ENCODE measurements at places on chromosomes 2 and 18. TPM values are rescaled to one million over a fixed set of nuclear protein-coding genes. Genes with fewer than 3 reads are reported as not detected.
A peak's percentile ranks its signal among the peaks of the same experiment; 100 is the strongest.

GRCh38 chr18:8003878-8004675 lies 437.0 kb downstream of the PTPRM start:
- no peak for DNase-seq

Gene SCYGR7
- total RNA-seq = not detected

Gene CD8B2
- 0.19 TPM for total RNA-seq

- DNase-seq = no peak
Observed at GRCh38 chr18:50826027-50826426, 6.2 kb upstream of the MRO start.

DNA sequence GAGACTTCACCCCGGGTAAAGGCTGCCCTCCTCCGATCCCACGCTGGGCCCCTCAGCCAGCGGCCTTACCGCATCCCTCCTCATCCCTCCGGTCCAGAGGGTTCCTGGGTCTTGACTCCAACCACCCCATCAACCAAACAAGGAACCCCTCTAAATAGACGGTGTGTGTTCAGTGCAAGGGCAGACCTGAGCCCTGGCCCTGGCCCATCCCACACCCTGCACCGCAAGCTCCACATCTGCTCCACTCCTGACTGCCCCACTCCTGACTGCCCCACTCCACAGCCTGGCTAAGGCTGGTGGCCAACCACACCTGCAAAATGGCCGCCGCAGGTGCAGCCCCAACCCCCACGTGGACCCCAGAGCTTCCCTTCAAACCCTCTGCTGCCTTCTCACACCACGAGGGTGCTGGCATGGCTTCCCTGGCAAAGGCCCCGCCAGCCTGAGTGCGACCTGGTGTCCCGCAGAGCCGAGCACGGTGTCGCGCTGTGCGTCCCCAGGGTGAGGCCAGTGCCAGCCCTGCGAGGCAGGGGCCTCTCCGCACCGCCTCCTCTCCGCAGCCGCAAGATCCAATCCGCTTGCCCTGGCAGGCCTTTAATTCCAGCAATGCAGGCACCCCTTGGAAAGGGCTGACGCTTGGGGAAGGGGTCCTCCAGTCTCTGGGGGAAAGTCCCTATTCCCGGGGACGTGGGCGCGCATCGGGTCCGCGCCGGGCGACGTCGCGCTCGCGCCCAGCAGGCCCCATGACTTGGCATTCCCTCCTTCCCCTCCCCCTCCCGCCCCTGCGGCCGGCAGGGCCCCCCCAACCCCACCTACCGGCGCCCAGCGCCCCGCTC lies 1.5 kb downstream of the KIF1A start:
- no peak for DNase-seq

- no peak for DNase-seq
Observed at GRCh38 chr2:241900251-241901017, 30.9 kb downstream of the RTP5 start.

- DNase-seq = no peak
Observed at GRCh38 chr2:23454501-23455120, 69.6 kb downstream of the KLHL29 start.

DNA sequence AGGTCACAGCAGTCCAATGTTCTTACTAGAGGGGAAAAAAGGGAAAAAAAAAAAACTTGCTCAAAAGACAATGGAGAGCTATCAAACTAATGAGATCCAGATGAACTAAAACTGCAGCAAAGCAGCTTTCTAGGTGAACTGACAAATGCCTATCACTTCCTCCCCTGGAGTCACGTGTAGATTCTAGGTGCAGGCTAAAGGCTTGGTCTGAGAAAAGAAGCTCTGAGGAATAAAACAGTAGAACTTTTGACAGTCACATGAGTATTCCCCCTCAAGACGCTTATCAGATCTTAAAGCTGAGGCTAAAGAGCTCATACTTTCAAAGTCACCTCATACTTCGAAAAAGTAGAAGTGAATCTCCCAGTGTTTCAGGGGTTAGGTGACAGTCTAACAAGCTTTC lies 42.3 kb downstream of the SMAD2 start:
- DNase-seq = no peak

Gene CABYR
- total RNA-seq = 1.00 TPM

DNA sequence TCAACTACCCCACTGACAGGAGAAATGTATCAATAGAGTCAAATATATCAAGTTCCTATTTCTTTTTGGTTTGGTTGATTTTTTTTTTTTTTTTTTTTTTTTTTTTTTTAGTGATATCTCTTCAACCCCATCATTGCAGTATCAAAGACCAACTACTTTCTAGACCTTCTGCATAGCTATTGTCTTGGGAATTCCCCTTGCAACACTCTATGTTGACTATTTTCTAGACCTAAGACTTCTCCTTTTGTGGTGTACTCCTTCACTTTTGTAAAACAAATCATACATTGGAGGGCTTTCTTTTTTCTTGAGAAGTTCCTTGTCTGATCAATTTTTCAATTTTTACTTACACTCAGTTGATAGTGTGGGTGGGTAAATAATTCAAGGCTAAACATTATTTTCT lies 46.5 kb upstream of the NR4A2 start:
- no peak for DNase-seq

- DNase-seq = peak; percentile 55
Observed at GRCh38 chr2:110867078-110867477, 134.7 kb downstream of the ACOXL start.

GRCh38 chr2:31354837-31355236 lies 59.7 kb downstream of the XDH start:
- no peak for DNase-seq

- DNase-seq = no peak
Observed at GRCh38 chr18:68564961-68565360, 149.9 kb downstream of the TMX3 start.

Gene TCF23
- not detected for total RNA-seq

DNA sequence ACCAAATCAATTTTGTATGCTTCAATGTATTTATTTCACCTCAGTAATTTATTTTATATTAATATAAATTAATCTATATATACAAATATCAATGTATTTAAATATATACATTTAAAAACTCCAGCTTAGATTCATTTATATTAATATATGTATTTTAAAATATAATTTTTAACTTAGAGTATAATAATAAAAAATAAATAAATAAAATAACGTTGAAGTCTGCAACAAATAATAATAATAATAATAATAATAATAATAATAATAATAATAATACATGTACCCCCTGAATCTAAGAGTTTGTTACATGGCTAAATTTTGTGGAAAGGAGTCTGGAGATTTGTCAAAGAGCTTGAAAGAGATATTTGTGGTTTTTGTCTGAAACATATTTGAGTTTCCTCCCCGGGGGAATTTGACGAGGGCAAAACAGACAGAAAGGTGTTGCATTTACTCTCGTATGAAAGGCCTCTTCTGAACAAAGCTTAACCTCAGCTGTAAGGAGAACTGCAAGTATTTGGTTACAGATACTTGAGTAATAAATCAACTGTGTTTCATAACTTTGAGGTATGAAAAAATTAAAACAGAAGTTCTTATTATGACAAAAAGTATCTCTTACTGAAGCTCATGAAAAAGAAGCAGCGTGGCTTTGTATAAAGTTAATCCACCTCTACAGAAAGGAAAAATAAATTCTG lies 93.4 kb downstream of the CDH19 start:
- no peak for DNase-seq

DNA sequence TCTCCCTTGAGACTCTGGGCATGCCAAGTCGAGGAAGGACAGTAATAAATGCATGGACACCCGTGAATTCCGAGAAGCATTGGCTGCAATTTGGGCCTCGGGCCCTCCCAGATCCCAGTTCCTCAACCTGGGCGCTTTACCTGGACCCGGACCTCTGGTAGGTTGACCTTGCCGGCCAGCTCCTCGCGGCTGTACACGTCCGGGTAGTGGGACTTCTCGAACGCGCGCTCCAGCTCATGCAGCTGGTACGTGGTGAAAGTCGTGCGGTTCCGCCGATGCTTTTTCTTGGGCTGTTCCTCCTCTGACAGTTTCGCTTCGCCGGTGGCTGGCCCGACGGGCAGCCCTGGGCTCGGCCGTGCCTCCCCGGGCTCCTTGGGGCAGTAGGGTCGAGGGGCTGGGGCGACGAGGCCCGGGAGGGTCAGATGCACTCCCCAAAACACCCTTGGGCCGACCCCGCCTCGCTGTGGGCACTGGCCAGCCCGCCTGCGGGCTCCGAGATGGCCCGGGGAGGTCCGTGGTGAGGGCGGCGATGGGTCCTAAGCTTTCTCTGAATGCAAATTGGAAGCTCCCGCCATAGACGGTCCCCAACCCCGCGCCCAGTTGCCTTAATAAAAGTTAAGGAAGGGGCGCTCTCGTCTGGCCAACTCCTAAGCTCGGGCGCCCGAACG lies 899 bp downstream of the RAX start:
- DNase-seq = no peak

Data from activated CD4-positive, alpha-beta memory T cell treated with anti-CD3 and anti-CD28 coated beads for 36 hours (primary cell).